Activated B cell treated with CpG ODN at 0.5 μM for 24 hours (primary cell): ENCODE measurements at places on chromosomes 3 and 15. TPM values are rescaled to one million over a fixed set of nuclear protein-coding genes. Genes with fewer than 3 reads are reported as not detected.
A peak's percentile ranks its signal among the peaks of the same experiment; 100 is the strongest.

DNA sequence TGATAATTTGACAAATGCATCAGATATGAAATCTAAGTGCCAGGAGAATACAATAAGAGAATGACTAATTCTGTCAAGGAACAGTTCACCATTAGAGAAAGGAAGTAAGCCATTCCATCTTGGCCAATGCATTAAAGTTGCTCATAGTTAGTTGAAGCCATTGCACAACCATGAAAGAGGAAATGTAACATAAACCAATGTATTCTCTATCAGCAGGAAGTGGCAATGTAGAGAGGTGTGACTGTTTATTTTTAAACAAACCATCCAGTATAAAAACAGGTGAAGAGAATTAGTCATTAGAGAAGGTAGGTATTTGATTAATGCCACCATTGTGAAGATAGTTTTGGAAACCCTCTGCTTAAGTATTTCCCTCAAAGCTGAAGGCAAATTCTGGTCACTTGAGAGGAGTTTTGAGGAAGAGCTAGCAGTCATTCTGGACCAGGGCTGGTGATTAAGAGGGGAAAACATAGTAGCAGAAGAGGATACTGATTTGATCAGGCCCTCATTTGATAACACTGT, 10.7 kb upstream of the ANXA2 start:
- DNase-seq: no peak
- no peaks in the 10 kb centered on the region for H3K27me3 ChIP-seq
- peak overlapping the region; percentile 5 for H3K4me3 ChIP-seq
- H3K27ac ChIP-seq: peak overlapping the region; percentile 16
- peaks cover 18% of the 10 kb centered on the region for H3K4me1 ChIP-seq

CILP gene
- total RNA-seq: 0.10 and 0.18 TPM in 2 replicates

GRCh38 chr3:54967731-54968161, 39.9 kb upstream of the LRTM1 start:
- no peaks in the 10 kb centered on the region for H3K36me3 ChIP-seq
- H3K27ac ChIP-seq: no peak overlapping the region

- no peaks in the 10 kb centered on the region for H3K36me3 ChIP-seq
- peaks cover 25% of the 10 kb centered on the region for H3K27me3 ChIP-seq
- no peak overlapping the region for H3K27ac ChIP-seq
- no peak for DNase-seq
- H3K4me3 ChIP-seq: no peak overlapping the region
These were observed 48.6 kb downstream of the FAH start for GRCh38 chr15:80201256-80202015.

- peak overlapping the region; percentile 54 for H3K4me3 ChIP-seq
- H3K27ac ChIP-seq: peak overlapping the region; percentile 90
- H3K36me3 ChIP-seq: peaks cover 65% of the 10 kb centered on the region
These were observed 16.6 kb downstream of the BTLA start for GRCh38 chr3:112482675-112483074.

DNA sequence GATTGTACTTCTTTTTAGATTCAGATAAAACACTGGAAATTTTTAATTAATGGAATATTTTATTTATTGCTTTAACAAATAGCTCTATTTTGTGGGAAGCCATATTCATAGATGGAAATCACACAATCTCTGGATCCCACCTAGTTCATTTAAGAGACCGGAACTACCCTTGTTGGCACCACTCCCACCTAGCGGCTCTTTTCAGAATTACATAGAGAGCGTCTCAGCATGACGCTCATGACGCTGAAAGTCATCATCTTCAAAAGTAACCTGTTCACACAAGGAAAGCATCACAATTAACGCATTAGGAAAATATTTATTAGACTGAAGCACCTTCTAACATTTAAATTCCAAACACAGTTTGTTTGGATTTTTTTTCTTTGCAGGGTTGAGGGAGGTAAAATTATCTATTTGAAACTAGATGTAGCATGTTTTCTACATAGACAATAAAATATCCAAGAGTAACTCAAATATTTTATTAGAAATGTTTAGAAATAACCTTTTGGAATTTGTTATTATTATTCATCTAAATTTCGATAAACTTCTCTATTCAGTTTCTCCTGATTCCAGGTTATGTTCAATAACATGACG, 214.9 kb upstream of the ARRDC4 start:
- H3K27me3 ChIP-seq: no peaks in the 10 kb centered on the region
- DNase-seq: no peak
- no peaks in the 10 kb centered on the region for H3K4me1 ChIP-seq
- H3K4me3 ChIP-seq: no peak overlapping the region

- H3K4me1 ChIP-seq: peaks cover 20% of the 10 kb centered on the region
- H3K27ac ChIP-seq: no peak within 1 kb of the TSS
- H3K4me3 ChIP-seq: peak within 1 kb of the TSS; percentile 70
- DNase-seq: no peak
These were observed at the start of gene HRH1 for GRCh38 chr3:11154036-11154952. HRH1 (plus strand) TSS chr3:11154493; CDS start chr3:11259038, 104,545 bp downstream.

LSM3 gene
- total RNA-seq: 12.9 and 14.2 TPM in 2 replicates

GRCh38 chr3:52313188-52313773, 2.8 kb upstream of the DNAH1 start:
- H3K4me1 ChIP-seq: peaks cover 81% of the 10 kb centered on the region
- H3K27ac ChIP-seq: peak overlapping the region; percentile 87
- H3K4me3 ChIP-seq: peak overlapping the region; percentile 55
- H3K27me3 ChIP-seq: no peaks in the 10 kb centered on the region
- H3K36me3 ChIP-seq: peaks cover 4% of the 10 kb centered on the region
- DNase-seq: no peak

NRG4 gene
- 0.61 and 0.93 TPM in 2 replicates for total RNA-seq

CTDSPL gene
- total RNA-seq: not detected in 2 replicates

SLC38A3 gene
- not detected in 2 replicates for total RNA-seq

CCR9 gene
- total RNA-seq: 0.44 and 0.84 TPM in 2 replicates

- peaks cover 29% of the 10 kb centered on the region for H3K36me3 ChIP-seq
- H3K27me3 ChIP-seq: no peaks in the 10 kb centered on the region
- peak overlapping the region; percentile 96 for H3K27ac ChIP-seq
These were observed 794 bp downstream of the ARPP19 start for GRCh38 chr15:52567871-52568600.

CLDN16 gene
- not detected in 2 replicates for total RNA-seq

DNA sequence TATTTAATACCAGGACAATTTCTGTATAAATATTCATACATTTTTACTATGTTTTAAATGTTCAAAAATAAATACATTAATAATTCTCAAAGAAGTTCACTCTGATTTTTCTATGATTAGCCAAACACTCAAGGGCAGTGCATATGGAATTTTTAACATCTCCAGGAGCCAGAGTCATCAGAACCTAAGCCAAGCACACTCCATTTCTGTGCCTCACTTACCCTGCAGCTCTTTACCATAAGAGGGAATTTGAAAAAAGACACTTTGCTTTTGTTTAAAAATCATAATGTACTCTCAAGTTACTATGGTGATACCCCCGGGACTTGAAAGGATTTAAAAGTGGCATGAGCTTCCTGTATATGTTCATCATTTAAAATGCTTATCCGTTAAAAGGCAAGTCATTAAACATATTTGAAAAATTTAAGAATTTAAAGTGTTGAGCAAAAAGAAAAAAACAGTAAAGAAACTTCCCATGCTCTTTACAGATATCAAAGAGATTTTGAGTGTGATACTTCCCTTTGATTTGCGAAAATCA, 747.4 kb upstream of the NECTIN3 start:
- no peaks in the 10 kb centered on the region for H3K36me3 ChIP-seq
- no peaks in the 10 kb centered on the region for H3K4me1 ChIP-seq
- no peaks in the 10 kb centered on the region for H3K27me3 ChIP-seq
- H3K4me3 ChIP-seq: no peak overlapping the region
- no peak for DNase-seq

DNA sequence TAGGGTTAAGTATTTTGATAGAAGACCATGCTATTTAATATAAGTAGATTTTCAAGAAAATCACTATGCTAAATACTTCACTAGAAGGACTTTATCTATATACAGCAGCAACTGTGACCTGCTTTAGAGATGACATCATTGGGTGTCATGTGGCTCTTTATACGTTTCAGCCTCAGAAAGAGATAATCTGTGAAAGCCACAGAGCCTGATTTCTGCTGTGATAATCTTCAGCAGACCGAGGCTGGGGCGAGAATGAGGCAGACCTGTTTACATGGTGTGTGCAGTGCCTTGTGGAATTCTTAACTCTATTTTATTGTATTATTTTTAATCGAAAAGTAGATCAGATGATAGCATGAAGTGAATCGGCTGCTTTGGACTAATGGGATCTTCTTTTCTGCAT, 471.2 kb downstream of the MFSD1 start:
- H3K4me1 ChIP-seq: no peaks in the 10 kb centered on the region
- H3K36me3 ChIP-seq: no peaks in the 10 kb centered on the region
- no peak for DNase-seq
- no peak overlapping the region for H3K27ac ChIP-seq
- H3K27me3 ChIP-seq: peaks cover 2% of the 10 kb centered on the region
- H3K4me3 ChIP-seq: no peak overlapping the region

SERINC4 gene
- total RNA-seq: 0.11 and 0.20 TPM in 2 replicates

GRCh38 chr3:177065285-177066033, 131.8 kb downstream of the TBL1XR1 start:
- peaks cover 62% of the 10 kb centered on the region for H3K4me1 ChIP-seq
- DNase-seq: no peak
- H3K36me3 ChIP-seq: peaks cover 44% of the 10 kb centered on the region

DNA sequence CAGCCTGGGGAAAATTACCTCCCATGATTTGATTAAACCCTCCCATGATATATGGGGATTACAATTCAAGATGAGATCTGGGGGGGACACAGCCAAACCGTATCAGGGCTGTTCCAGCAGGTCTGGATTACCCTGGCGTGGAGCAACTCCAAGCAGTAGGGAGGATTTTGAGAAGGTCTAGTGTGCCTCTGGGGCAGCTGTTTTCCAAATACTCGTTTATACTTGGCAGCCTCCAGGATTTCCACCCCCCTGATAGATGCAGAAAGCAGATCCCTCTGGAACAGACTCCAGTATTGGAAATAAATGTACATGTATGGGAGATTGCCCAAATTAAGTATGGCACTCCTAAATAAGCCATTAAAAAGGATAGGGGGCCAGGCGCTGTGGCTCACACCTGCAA, 7.7 kb upstream of the IRAK2 start:
- no peak for DNase-seq
- H3K27ac ChIP-seq: no peak overlapping the region
- H3K36me3 ChIP-seq: peaks cover 30% of the 10 kb centered on the region
- H3K4me3 ChIP-seq: no peak overlapping the region
- H3K27me3 ChIP-seq: no peaks in the 10 kb centered on the region
- no peaks in the 10 kb centered on the region for H3K4me1 ChIP-seq

SLC28A2 gene
- total RNA-seq: not detected in 2 replicates

- no peak overlapping the region for H3K4me3 ChIP-seq
- H3K27me3 ChIP-seq: no peaks in the 10 kb centered on the region
- no peak for DNase-seq
- H3K36me3 ChIP-seq: no peaks in the 10 kb centered on the region
These were observed 16.3 kb upstream of the RAB7A start for GRCh38 chr3:128709506-128710210.

DNA sequence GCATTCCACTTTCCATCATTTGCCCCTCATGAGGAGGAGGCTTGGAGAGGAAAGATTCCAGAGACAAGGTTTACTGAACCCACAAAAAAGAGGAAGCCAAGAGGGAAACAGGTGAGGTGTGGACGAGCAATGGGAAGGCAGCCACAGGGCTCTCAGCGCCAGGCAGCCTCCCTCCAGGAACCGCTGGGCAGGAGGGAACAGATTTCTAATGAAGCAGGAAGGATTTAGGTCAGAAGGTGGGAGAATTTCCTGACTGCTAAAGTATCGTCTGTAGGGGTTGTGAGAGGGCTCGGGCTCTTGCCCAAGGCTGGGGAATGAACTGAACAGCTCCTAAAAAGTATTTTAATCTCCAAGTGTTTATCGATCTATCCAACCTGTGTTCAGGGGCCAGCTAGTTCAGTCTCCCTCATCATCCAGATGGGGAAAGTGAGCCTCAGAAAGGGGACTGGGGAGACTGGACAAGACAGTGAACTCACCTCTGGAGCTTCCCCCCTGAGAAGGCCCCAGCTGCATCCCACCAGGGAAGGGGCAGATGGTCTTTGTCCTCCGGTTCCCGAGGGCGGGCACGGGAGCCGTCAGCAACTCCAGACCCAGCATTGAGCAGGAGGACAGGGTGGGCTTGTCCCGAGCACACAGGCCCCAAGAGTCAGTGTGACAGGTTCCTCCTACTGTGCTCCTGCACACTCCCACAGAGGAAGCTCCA, 10.5 kb downstream of the LOXL1 start:
- H3K27ac ChIP-seq: no peak overlapping the region
- DNase-seq: no peak
- no peak overlapping the region for H3K4me3 ChIP-seq
- H3K27me3 ChIP-seq: peaks cover 6% of the 10 kb centered on the region

DNA sequence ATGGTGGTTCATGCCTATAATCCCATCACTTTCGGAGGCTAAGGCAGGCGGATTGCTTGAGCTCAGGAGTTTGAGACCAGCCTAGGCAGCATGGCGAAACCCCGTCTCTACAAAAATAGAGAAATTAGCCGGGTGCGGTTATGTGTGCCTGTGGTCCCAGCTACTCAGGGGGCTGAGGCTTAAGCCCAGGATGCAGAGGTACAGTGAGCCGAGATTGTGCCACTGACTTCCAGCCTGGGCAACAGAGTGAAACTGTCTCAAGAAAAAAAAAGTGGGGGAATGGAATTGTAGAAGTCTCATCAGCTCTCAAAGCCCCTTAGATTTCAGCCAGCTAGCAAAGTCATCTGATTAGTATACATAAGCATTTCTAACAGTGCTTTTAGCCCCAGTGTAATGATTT, 33.2 kb downstream of the TIPARP start:
- no peak overlapping the region for H3K4me3 ChIP-seq
- no peaks in the 10 kb centered on the region for H3K27me3 ChIP-seq
- no peak overlapping the region for H3K27ac ChIP-seq
- H3K4me1 ChIP-seq: peaks cover 24% of the 10 kb centered on the region
- DNase-seq: no peak
